NCI-H2029 (cell line): ENCODE measurements at places on chromosomes 5 and 9.
A peak's percentile ranks its signal among the peaks of the same experiment; 100 is the strongest.

DNA sequence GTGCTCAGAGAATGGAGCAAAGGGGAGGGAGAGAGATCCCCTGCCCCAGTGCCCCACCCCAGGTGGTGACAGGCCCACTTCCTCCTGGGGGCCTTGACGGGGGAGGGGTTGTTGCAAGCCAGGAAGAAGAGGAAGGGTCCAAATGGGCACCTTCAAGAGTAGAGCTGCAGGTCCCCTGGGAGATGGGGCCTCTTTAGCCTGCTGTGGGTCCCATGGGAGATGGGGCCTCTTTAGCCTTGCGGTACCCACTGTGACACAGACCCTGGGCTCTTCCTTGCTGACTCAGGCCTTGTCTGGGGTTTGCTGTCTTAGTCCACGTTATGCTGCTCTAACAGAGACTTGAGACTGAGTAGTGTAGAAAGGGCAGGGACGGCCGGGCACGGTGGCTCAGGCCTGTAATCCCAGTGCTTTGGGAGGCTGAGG, 9.6 kb upstream of the TOR4A start:
- no peak for DNase-seq

DNA sequence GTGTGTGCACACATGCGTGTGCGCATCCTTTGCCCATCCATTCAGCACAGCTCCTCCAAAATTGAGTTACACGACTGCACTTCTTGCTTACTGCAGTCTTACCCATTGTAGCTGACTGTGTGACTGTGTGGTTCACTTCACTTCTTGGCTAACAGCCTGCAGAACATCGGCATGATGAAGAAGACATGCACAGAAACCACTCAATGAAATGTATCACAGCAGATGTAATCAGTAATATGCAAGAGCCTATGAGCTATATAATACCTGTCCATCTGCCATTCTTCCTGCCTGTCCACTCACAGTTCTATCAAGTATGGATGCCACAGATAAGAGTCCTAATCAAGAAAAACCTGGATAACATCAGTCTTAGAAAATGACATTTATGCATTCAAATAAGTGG, 83.9 kb downstream of the TRPM3 start:
- DNase-seq = no peak

DNA sequence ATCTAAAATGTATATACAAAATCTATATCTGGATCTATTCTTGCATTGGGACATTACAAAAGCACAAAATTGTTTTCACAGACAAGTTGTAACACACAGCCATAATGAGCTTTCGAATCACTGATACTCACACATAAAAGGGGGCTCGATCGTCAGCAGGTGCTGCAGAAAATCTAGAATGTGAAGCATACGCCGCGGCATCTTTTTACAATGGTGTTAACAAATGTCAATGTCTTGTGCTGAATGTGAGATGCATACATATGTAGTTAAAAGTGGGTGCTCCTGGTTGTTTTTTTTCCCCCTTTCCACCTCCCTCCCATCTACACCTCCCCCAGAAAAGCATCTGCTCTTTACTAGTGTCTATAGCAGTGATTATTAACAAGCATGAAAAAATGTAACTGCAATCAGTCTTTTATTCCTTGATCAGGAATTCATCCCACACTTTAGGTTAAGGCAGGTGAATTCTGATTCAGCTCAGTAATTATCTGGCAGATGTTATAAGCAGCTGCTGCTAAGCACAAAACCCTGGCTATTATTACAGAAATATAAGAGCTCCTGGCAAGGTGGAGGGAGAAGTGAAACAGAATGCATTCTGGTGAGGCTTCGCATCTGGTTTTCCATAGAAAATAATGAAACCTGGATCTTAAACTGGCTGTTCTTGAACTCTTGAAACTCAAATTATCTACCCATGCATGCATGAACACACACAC, 114.1 kb downstream of the MPDZ start:
- no peak for DNase-seq

GRCh38 chr5:7805379-7805778, 45.6 kb downstream of the CFAP90 start:
- no peak for DNase-seq

- DNase-seq = peak; percentile 18
Observed at GRCh38 chr9:36036780-36037548, at the start of gene RECK. Gene RECK (plus strand): TSS chr9:36036913. CDS start chr9:36036999, 86 bp downstream.

GRCh38 chr9:83043597-83043996, 19.3 kb downstream of the RASEF start:
- no peak for DNase-seq

GRCh38 chr5:11719888-11720481, 184.3 kb downstream of the CTNND2 start:
- no peak for DNase-seq
